ENCODE measurements at places on chromosomes 4 and X.

DNA sequence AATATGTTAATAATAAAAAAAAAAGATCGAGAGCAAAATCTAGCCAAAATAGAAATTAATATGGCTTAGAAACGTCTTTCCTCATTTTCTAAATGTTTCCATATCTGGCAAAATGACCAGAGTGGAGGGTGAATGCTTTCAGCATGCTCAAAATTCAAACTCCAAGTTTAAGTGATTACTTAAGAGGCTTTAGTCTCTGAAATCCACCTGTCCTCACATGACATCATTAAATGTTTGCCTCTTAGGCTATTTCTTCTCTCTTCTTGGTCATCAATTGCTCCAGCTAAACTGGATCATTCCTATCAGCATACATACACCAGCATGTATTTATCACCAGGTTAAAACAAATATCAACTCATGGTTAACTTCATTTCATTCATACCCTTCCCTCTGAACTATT is 54.5 kb upstream of the ATXN3L start:
- no peak for DNase-seq

DNA sequence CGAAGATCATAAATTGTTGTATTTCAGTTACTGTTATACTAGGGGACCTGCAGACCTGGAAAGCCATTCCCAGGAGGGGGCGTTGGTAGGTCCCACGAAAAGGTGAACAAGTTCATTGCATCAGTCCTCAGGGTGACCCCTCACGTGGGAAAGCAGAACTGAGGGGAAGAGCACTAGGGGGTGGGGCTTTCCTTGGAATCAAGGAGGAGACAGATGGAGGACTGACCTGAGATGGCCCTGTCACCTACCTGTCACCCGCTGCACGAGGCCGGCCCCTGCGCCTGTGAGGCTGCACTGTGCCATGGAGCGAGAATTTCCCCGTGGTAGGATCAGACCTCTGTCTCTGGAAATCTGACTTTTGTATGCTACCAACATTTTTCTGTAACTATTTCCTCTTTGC is 41.8 kb upstream of the CLDN24 start:
- no peak for DNase-seq

- no peak for DNase-seq
Measured at GRCh38 chrX:21153033-21153432, 221.2 kb upstream of the CNKSR2 start.

GRCh38 chrX:96540111-96540631 is 144.5 kb upstream of the DIAPH2 start:
- DNase-seq, result no peak

DNA sequence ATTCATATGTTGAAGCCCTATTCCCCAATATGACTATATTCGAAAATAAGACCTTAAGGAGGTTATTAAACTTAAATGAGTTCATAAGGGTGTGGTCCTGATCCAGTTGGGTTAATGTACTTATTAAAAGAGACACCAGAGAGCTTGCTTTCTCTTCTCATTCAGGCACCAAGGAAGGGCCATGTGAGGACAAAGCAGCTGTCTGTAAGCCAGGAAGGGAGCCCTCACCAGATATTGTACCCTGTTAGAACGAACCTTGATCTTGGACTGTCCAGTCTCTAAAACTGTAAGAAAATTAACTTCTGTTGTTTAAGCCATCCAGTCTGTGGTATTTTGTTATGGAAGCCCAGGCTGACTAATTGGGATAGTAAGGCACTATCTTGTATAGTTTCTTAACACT is 9.1 kb upstream of the YTHDC1 start:
- DNase-seq, result no peak

DNA sequence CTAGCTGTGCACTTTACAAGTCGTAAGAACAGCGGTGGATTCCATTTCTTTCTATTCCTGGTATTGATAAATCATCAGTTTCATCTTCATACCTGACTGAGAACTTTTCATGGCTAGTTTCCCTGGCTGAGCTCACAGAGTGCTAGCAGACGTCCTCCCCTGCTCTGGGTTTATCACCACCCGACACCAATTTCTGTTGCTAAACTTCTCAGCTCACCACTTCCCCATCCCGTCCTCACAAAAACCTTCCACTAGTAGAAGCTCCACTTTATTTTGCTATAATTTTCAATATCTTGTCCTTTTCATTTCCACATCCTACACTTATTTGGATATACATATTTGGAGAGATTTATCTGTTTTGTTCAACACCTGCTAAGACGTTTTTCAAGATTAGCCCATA is 869.4 kb upstream of the FRG1 start:
- DNase-seq, result no peak

DNA sequence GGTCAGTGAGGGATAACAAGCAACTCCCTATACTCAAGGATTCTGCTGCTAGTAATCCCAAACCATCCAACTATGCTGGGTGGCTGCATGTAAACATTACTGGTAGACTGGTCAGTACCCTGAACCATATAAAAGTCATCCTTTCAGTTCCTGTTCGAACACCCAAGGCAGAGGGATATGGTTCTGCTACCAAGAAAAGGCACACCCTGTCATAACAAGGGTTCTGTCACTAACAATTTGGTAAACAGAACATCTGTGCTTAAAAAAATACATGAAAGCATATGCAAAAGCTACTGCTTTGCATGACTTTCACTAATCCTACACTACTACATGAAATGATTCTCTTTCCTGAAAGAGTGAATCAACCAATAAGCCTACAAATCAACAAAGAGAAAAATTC is 76.8 kb upstream of the MCF2 start:
- no peak for DNase-seq

GRCh38 chr4:167956676-167957075 is 135.7 kb upstream of the ANXA10 start:
- no peak for DNase-seq

- DNase-seq, result no peak
Measured at GRCh38 chr4:149296503-149296902, 519.1 kb downstream of the IQCM start.

DNA sequence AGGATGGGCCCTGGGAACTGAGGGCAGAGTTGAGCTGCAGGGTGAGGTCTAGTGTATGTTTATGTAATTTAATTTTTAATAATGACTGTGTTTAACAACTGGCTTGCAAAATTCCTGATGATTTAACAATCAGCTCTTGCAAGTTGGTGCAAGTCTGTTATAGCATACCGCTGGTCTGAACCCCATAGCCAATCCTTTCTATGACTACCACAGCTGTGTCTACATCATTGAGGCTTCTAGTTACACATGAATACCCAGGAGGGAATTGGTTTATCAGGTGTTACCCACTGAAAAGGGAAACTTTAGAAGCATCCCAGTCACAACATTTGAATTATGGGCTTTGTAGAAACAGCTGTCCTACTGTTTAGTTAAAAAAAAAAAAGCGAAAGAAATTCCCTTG is 38.3 kb downstream of the SUPT20HL1 start:
- no peak for DNase-seq

DNA sequence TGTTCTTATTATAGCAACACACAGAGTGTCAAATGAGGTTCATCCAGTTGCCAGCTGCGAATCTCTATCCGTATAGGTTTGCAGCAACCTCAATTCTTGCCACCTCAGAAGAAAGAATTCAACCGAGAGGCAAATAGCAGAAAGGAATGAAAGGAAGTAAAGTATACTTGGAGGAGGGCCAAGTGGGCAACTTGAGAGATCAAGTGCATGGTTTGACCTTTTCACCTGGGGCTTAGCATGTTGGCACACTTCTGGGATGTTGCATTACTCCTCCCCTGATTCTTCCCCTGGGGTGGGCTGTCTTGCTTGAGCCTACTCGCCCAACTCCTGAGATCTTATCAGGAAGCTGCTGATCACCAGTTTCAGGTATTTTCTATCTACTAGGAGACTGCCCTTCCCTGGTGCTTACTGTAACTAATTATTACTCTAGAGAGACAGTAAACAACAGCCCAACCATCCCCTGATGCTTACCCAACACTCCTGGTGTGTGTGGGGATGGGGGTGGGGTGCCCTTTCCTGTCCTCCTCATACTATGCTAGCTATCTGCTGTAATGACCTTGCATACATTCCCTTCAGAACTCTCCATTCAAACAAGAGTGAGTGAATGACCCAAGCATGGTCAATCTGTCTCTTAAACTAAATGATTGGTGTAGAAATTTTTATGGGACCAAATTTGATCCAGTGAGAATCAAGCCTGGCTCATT is 7.3 kb upstream of the TMEM33 start:
- no peak for DNase-seq

GRCh38 chr4:41125558-41126311 is 88.6 kb downstream of the APBB2 start:
- no peak for DNase-seq

- DNase-seq, result no peak
Measured at GRCh38 chrX:72477781-72478181, 94.9 kb downstream of the HDAC8 start.

DNA sequence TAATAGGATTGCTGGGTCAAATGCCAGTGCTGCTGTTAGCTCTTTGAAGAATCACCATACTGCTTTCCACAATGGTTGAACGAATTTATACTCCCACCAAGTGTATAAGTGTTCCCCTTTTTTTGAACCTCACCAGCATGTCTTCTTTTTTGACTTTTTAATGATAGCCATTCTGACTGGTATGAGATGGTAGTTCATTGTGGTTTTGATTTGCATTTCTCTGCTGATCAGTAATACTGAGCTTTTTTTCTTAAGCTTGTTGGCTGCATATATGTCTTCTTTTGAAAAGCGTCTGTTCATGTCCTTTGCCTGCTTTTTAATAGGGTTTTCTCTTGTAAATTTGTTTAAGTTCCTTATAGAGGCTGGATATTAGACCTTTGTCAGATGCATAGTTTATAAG is 14.8 kb downstream of the USP38 start:
- no peak for DNase-seq

DNA sequence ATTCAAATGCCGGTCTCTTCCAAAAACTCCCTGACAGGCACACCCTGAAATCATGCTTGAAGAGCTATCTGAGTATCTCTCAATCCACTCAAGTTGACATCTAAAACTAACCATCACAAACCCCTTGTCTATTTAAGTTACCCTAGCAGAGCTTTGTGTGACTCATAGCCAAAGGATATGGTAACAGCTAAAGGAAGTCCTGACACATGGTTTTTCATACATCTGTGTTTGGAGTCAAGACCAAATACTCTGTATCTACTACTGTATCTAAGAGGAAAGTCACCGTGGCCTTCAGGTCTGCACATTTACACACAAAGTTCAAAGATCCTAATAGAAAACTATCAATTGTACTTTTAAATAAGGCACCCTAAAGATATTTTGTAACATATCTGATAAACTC is 239.6 kb upstream of the VCX start:
- DNase-seq, result no peak

DNA sequence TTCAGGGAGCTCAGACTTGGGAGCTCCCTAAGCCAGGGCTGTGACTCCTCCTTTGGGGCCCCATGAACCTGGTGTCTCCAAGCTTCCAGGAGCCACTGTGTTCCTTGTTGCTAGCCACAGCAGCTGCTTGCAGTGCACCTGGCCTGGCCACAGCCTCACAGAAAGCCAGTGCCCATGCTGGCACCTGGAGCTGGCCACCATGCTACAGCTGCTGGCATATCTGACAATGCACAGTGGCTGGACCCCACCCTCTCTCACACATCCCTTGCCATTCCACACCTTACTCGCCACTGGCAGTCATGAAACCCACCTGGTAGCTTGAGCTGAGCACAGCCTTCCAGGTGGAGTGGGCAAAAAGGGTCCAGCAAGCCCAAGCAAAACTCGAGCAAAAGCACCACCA is 441.7 kb downstream of the ARAP2 start:
- no peak for DNase-seq

DNA sequence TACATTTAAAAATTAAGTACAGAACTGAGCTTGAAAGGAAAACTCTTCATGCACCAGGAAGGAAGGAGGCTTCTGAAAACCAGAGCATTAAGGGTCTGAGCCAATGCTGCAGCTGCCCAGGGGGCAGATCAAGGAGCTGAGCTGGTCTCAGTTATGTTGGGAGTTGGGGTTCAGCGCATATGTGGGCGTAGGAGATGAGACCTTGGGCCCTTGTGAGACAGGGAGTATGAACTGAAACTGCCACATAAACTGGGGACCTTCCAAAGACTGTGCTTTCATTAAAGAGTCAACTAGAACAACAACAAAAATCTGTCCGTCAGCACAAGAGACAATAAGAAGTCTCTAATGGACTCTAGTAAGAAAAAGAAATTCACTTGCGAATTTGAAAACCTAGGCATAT is 226.9 kb downstream of the STK32B start:
- no peak for DNase-seq

- no peak for DNase-seq
Measured at GRCh38 chr4:118235566-118236120, 117.2 kb downstream of the PRSS12 start.

GRCh38 chr4:31445526-31445925 is 725.4 kb downstream of the PCDH7 start:
- DNase-seq, result no peak

DNA sequence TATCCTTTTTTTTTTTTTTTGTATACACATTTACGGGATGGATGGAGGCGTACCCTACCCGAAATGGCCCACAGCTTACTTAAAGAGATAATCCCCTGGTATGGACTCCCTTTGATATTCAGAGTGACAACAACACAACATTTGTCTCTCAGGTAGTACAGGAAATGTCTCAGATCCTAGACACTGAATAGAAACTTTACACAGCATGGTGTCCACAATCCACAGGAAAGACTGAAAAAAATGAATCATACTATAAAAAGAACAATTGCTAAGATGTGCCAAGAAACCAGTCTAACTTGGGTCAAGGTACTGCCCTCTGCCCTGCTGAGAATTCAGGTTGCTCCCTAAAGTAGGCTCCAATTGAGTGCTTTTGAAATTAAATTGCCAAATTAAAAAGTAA is 100.8 kb upstream of the LANCL3 start:
- DNase-seq, result no peak

GRCh38 chr4:122827258-122827878 is 737 bp downstream of the FGF2 start:
- DNase-seq, result no peak

DNA sequence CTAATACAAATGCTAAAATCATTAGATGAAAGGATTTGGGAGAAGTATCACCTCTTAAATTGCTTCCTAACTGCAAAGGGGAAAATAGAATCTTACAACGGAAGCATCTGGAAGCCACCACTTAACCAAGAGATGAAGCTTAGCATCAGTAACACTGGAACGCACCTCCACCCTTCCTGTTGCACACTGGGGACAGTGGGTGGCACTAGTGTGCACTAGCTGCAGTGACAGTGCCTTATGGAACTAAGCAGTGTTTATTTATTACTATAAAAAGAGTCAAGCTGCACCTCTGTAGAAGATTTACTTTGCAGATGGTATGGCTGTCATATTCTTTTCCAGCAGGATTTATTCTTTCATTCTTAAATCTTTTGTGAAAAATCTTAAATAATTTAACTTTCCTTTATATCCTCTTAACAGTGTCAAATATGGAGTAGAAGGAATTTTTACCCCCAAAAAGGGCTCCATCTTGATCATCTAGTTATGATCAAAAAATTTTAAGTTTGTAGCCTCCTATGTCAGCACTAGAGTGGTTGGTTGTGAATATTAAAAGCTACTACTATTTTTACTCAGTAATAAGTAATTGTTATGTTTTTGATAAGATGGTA is 76.7 kb downstream of the SCD5 start:
- peak; percentile 10 for DNase-seq

GRCh38 chr4:38949411-38950051 is 81.9 kb downstream of the FAM114A1 start:
- peak; percentile 11 for DNase-seq

GRCh38 chr4:10051517-10052135 is 30.3 kb upstream of the SLC2A9 start:
- no peak for DNase-seq

- no peak for DNase-seq
Measured at GRCh38 chrX:68725756-68726365, 78.4 kb downstream of the STARD8 start.
